ENCODE measurements at places on chromosomes 1 and 21. TPM values are rescaled to one million over a fixed set of nuclear protein-coding genes. Genes with fewer than 3 reads are reported as not detected.
A peak's percentile ranks its signal among the peaks of the same experiment; 100 is the strongest.

DNA sequence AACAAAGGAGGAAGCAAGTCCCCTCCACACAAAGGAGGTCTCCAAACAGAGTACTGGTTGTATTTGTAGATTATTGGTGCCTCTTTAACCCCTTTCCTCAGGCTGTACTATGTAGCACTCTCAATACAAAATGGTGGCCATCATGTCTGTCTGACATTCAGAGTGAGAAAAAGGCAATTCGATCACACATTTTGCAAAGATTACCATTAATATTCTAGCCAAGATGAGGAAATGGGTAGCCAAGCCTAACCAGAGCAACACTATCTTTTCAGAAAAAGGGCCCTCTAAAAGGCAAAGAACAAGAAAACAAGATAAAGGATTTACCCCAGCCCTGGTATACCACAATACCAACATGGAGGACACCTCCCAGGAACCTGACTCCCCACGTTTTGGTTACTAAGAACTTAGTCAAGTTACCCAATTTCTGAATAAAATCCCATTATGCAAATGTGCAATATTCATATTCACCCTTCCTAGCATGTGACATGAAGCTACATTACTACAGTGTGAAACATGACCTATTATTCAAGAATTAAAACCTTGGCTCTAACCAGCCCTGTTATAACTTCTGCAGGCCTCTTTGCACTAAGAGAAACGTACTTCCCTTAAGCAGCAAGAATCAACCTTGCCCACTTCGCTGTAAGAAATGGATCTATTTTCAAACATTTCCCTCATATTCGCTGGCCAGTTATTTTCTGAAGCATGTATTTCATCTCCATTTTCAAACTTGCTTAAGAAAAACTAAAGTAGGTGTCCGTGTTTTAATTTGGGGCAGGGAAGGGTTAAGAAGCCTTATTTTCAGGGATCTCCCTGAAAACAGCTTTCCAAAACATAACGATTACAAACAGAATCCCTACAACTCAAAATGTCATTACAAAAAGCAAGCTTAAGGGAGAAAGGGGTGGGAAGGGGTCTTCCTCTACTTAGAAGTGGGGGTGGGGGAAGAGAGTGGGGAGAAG is 2.1 kb downstream of the KDM5B start:
- no peak for DNase-seq

- DNase-seq: no peak
These were observed 72.2 kb downstream of the PGM1 start for GRCh38 chr1:63665410-63665809.

GRCh38 chr1:161198194-161198896 is 509 bp downstream of the ADAMTS4 start:
- no peak for DNase-seq

GRCh38 chr1:6477039-6477820 is 11.3 kb upstream of the TNFRSF25 start:
- DNase-seq: no peak

MFAP2 gene
- polyA plus RNA-seq: 4.5 TPM

KCNA3 gene
- polyA plus RNA-seq: not detected

DNAJC28 gene
- polyA plus RNA-seq: 4.2 TPM

GRCh38 chr1:82515650-82516049 is 714.9 kb downstream of the ADGRL2 start:
- DNase-seq: no peak

DNA sequence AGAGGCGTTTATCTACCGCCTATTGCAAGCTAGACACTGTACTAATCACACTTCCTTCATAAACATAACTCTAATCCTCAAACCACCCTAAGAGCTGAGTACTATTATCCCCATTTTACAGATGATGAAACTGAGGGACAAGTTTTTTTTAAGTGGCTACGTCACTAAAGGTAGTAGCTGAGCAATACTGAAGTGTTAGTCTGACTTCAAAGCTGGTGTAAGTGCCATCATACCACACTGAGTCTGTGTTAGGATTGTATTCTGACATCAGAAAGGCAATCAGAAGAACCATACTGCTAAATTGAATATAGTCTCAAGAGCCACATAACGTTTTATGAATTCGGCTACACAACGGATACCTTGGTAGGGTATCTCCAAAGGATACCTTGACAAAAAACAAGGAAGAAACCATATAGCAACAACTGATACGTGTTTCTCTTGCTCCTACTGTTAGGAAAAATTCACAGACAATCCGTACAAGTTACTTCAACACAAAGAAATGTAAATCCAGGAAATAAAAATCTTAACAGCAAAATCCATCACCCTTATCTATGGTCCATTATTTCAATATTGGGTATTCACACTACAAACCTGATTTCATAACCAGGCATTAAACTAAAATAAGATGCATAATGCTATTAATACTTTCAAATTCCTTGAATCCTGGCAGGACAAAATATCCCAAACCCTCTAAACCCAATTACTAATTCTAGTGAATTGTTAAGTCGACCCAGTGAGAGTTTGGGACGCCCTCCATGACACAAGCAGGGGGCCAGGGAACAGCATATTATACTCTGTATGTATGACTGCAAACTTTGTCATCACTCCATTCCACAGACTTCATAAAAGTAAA is 1.6 kb downstream of the TP53BP2 start:
- no peak for DNase-seq

GRCh38 chr1:213744780-213745179 is 243.0 kb upstream of the PROX1 start:
- DNase-seq: no peak

GRCh38 chr1:193905288-193906085 is 719.1 kb upstream of the B3GALT2 start:
- no peak for DNase-seq

CGN gene
- polyA plus RNA-seq: 0.07 TPM

GRCh38 chr1:230077436-230078213 is 10.6 kb downstream of the GALNT2 start:
- DNase-seq: no peak

GRCh38 chr1:244409701-244410100 is 42.0 kb downstream of the ADSS2 start:
- DNase-seq: no peak

DNA sequence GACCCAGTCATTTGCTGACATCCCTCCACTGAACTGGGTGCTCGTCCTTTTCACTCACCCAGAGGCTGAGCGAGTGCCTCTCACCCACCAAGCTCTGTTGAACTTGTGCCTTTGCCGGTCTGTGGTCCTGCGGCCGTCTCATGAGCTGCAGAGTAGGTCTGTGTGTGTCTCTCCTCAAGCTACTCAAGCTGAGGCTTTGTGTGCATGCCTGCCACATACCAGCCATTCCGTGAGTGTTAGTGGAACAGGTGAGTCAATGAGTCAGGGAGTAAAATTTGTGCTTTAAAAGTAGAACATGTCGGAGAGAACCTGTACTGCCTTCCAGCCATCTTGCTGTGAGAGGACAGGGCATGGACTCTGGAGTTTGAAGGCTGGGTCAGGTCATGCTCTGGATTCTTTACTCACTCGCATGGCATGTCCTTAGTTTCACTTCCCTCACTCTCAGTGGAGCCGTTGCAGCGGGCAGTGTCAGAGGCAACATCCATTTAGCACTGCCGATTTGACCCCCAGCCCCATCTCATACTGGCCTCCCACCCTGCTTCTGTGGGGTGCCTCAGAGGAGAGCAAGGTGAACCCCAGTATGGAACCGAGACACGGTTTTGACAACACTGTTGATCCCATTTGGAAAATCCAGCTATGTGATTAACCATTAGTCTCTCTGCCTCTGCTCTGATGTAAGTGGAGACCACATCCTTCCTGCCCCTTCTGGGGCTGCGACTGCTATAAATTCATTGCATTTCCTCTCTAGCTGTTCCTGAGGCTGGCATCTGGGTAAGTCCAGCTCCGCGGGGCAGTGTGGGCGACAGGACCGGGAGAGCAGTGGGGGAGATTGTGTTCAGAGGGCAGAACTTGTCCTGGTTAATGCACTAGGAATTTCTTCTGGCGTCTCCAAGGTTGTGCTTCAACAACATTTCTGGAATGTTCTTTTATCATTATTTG is at the start of gene NLRP3:
Gene NLRP3, plus strand, starts transcription at position 751 of the 939 bp plus-strand sequence. CDS start 2,628 bp downstream, outside the sequence.
- DNase-seq: no peak

ENAH gene
- polyA plus RNA-seq: 16.4 TPM

FCGR2B gene
- 4.3 TPM for polyA plus RNA-seq

DNA sequence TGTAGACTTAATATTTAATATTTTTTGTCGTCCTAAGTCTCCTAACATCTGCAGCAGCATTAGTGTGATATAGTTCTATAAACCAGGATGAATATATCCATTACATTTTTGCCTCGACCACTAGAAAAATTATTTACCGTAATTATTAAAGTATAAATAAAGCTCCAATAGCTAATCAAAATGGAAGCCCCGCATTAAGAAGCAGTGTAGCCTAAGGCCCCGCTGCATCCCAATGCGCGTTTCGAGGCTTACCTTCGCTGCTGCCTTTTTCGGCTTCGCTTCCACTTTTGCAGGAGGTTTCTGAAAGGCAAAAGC is 891 bp downstream of the HMGN1 start:
- no peak for DNase-seq

DNA sequence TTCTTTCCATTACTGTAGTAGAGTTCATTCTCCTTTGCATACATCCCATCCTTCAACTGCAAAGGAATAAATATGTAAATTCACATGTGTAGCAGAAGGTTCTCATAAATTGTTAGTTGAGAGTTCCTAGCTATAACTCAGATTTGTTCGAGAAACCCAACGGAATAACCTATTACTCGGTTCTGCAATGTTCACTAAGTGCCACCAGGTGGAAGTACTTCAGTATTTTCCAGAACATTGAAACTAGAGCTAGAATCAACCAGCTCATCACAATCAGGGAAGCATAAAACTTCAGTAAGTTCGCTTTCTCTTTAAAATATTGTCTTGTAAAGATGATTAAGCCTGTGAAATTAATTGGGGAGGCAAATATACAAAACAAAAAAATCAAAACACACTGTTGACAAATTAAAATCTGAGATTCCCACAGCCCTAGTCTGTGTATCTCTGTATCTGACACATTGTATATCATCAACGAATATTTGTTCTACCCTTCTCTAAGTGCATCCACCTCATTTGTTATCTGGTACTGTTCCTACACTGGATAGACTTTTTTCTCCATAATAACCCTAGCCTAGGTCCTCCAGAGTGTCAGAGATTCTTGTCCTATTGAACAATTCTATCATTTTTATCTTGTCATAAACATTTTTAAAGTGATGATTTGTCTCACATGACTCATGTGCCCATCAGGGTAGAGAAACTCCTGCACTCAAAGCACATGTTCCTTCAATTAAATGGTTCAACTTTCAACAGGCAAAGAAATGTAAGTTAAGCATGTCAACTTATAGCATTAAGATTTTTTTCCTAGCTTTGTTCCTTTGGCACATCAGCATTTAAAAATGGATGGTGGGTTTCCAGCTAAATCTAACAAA is 31.9 kb downstream of the MROH9 start:
- peak; percentile 11 for DNase-seq

DNA sequence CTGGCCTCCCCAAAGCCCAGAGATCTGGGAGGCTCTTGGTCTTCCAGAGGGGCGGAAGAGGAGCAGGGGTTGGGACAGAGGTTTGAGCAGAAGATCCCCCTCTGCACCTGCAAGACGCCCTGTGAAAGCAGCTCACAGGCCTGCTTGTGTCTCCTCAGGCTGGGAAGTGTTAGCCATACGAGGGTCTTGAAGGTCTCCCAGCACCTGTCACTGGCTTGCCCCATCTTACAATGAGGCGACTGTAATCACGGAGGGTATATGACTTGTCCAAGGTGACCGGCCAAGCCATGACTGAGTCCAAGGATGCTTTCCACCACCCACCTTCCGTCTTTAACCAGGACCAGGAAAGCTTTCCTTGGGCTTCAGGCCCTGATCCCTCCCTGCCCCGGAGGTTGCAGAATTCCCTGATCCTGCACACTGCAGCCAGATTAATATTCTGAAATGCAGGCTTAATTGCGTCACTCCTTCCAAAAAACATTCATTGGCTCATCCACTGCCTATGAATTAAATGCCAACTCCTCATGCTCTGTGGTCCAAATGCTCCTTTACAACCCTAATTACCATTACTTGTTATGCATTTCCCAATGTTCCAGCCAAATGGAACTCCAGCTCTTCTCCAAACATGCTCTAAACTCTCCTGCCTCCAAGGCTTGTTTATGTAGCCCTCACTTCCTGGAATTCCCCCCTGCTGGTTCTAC is 64.0 kb downstream of the DDX20 start:
- DNase-seq: no peak

DNA sequence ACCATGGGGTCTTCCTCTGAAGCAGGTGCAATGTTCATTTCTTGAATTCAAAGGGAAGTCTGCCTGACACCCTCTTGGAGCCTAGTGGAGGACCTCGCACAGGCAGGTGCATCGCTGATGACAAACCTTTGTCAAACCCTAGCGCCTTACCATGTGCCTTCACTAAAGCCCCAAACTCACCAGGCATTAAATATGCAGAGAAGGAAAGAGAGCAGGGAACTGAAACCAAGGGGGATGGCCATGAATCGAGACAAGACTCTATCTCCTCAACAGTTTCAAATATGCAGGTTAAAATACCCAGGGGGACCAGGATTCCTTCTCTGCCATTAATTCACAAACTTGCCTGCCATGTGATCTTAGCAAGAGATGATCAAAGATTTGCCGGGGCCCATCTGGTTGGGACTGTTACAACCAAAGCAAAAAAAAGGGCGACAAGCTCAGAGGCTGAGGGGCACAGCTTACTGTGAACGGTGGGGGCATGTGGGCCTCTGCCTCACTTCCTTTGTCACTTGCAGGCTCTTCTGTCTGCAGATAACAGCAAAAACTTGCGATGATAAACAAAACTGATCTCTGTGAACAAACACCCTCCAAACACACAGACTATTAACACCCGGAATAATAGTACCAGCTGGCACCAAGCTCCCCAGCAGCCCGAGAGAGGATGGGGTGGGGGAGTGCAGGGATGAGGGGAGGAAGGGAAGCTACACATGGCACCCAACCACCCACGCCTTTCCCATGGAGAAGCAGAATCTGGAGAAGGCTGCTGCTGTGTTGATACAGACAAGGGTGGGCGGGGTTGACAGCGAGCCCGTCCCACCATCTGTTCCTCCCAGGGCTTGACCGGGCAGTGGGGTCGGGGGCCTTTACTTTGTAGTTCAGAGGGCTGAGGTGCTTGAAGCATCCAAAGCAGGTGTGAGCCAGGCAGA is 33.9 kb downstream of the TMEM63A start:
- peak; percentile 49 for DNase-seq

DNA sequence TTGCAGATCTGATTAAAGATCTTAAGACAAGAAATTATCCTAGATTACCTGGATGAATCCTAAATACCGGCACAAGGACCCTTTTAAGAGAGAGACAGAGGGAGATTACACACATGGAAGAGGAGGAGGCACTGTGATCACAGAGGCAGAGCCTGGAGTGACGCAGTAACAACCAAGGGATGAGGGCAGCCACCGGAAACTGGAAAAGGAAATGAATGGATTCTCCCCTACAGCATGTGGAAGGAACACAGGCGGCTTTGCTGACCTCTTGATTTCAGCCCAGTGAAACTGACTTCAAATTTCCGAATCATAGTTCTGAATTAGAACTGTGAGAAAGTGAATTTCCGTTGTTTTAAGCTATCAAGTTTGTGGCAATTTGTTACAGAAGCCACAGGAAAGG is 50.2 kb upstream of the IVNS1ABP start:
- DNase-seq: peak; percentile 32

CELA3A gene
- not detected for polyA plus RNA-seq

Data from heart right ventricle (tissue), 16 donors.